ENCODE measurements at places on chromosomes 7 and 10.

DNA sequence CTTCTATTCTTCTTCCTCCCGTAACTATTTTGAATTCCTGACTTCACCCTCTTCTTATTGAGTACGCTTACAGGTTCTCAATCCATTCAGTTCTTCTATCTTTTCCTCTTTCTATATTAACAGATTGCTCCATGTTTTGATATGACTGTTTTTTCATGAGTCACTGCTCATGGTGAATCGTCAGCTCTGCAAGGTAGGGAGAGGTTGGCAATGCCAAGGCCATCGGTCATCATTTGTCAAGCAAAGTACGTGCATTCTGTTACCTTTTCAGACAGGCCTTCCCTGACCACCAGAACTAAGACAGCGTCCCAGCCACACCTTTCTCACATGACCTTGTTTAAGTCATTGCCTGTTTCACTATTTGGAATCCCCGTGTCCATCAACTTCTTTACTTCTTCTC is 1001.9 kb upstream of the SORCS1 start:
- DNase-seq = no peak

DNA sequence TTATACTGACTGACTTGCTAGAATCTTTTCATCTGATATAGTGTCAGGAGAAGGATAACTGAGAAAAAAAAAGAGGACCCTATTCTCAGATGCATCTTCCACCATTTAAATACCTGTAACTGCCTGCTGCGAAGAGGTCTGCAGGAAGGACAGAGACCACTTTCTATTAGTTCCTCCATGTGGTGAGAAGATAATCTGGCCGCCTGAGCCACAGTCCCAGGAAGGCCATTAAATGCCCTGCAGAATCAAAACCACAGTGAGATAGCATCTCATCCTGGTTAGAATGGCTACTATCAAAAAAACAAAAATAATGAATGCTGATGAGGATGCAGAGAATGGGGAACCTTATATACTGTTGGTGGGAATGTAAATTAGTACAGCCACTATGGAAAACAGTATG is 19.9 kb upstream of the IFIT1B start:
- no peak for DNase-seq

- no peak for DNase-seq
Measured at GRCh38 chr10:124736491-124737136, 7.6 kb downstream of the FAM53B start.

- no peak for DNase-seq
Measured at GRCh38 chr10:29263506-29263905, 25.4 kb upstream of the LYZL1 start.

- DNase-seq = no peak
Measured at GRCh38 chr10:86066696-86067095, 299.9 kb downstream of the GRID1 start.

DNA sequence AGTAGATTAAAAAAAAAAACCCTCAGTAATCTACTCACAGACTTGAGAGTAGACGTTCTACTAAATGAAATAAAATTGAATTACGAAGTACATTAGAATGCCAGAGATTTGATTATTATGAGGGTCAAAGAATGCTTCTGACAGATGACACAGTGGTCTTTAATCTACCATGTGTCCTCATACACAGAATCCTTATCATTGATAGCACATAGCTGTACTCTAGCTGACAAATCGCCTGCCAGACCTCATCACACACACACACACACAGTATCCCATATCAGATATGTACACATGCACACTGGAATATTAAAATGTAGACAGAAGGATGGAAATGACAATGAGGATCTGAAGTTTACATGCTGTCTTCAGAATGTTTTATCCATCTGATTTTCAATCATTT is 104.6 kb downstream of the SORCS1 start:
- DNase-seq = no peak

DNA sequence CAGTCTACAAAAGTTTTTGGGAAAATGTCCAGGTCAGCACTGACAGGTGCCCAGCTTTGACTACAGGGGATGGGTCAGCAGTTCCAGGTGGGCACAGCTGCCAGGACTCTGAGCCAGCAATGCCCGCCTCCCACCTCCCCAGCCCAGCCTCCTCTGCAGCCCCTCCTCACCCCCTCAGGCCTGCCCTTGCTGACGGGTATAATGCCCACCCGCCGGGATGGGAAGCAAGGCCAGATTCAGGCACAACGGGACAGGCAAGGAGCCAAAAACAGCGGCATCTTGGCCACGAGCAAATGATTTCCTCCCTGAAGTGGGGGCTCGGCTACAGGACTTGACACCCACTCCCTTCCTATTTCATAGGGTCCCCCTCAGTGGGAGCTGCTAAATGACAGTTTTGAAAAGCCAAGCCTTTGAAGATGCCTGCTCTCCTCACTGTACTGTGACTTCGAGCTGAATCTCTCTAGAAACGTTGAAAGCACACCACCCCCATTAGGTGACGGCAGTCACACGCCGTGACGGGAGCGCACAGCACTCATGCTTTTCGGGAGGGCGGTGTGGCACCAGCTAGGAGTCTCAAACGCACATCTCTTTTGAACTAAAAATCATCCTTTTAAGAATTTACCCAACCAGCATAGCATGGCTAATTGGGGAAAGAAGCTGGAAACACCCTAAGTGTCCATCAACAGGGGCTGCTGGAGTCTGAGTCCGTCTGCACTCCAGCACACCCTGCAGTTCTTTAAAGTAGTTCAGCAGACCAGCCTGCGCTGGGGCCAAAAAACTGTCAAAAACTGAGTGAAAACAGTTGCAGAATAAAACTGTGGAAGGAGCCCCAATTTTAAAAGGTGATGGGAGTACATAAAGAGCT is 29.6 kb downstream of the MAD1L1 start:
- no peak for DNase-seq

GRCh38 chr7:74554178-74554577 is 100.5 kb downstream of the GTF2IRD1 start:
- DNase-seq = no peak

DNA sequence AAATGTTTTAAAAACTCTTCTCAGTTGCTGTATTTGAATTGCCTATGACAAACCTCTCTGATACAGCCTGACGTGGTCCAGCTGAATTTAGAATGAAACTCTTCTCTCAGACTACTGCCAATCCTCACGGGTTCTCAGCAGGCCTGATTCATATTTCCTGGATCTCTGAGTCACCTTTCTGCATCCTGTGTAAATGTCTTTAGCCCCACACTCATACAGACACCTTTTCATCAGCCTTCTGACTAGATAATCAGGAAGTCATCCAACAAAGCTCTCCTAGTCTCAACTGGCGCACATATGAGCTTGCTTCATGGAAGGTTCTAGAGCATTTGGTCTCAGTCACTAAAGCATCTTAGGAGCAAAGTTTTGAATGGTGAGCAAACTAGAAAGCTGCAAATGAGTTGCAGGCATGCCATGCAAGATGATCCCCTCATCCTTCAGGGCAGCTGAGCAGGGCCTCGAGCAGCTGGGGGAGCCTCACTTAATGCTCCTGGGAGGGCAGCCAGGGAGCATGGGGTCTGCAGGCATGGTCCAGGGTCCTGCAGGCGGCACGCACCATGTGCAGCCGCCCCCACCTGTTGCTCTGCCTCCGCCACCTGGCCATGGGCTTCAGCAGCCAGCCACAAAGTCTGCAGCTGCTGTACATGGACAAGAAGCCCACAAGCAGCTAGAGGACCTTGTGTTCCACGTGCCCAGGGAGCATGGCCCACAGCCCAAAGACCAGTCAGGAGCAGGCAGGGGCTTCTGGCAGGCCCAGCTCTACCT is 182.8 kb downstream of the ARHGAP12 start:
- peak; percentile 14 for DNase-seq

DNA sequence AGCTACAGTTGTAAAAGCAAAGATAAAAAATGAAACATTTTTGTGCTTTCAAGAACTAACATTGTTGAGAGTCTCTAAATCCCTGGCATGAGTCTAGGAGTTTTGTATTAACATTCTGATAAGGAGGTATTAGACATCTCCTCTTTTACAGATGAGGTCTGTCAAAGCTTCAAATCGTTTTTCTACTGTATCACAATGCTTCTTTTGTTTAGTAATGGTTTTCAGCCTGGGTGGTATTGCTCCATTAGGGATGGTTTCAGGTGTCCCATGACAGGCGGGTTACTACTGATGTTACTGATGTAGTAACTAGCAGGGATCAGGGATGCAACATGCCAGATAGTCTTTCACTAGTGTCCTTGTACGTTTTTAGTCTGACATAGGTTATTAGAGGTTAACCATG is 27.4 kb downstream of the STAM start:
- DNase-seq = no peak

DNA sequence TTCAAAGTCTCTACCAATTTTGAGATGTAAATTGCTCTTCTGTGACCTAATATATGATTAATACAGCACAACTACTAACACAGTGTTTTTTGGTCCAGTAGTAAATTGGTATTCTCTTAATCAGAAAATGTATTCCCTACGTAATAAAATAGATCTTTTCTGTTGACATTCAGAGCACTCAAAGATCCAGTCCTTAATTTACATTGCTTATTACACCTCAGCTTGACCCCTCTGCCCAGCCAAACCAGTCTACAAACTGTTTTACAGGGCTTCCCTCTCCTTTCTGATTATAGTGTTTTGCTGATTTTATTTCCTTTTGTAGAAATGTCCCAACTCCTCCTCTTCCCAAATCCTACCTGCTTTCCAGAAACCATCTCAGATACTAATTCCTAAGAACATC is 293.4 kb downstream of the PRKG1 start:
- DNase-seq = no peak

- DNase-seq = no peak
Measured at GRCh38 chr7:117715784-117716445, 157.3 kb downstream of the CTTNBP2 start.

DNA sequence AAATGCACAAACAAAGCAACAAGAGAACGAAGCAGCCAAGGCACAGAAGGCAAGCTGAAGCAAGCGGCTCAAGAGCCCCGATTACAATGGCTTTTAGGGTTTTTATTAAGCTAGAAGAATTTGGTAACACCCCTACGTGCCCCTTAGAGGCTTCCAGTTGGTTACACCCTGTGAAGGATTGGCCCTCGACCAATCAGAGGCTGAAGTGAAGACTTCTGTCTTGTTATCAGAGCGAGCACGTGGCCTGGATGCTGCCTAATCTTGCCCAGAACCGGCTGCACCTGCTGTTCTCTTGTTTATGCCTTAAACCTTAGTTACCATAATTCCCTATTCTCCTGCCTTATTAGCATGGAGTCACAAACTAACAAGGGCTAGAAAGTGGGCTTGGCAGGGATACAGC is 21.4 kb downstream of the KCNK18 start:
- no peak for DNase-seq

DNA sequence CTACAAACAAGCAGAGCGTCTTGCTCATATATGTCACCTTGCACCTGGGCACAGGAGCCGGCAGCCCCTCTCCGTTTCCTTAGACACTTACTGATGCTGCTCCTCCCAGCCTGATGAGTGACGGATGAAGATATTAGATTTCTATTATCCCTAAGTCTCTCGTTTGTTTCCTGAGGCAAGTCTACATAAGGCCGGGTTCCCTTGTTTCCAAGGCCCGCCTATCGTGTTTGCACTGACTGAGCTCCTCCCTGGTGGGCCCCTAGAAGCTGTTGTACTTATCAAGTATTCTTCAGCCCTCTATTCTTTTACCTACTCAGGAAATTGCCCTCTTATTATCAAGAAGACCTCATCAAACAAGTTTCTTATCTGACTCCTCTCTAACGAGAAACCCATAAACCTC is 18.5 kb downstream of the SH3PXD2A start:
- no peak for DNase-seq

DNA sequence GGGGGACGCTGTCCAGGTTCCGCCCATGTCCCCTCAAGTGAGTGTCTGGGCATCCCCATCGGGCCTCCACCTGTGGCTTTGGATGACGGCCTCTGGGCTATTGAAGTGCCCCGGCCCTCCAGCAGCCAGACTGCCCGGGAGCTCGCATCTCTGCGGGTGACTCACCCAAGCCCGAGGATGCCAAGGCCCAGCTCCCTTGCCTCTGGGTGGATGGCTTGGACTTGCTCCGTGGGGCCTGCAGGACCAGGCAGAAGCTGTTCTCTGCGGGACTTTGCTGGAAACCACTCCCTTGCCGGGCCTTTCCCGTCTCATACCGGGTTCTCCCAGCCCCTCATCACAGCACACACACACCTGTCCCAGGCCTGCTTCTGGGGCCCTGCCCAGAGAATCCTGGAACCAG is 22.4 kb downstream of the DPYSL4 start:
- no peak for DNase-seq

- DNase-seq = no peak
Measured at GRCh38 chr7:41809529-41809939, 106.6 kb upstream of the INHBA start.

GRCh38 chr7:44969701-44970522 is 8.9 kb downstream of the MYO1G start:
- DNase-seq = no peak

DNA sequence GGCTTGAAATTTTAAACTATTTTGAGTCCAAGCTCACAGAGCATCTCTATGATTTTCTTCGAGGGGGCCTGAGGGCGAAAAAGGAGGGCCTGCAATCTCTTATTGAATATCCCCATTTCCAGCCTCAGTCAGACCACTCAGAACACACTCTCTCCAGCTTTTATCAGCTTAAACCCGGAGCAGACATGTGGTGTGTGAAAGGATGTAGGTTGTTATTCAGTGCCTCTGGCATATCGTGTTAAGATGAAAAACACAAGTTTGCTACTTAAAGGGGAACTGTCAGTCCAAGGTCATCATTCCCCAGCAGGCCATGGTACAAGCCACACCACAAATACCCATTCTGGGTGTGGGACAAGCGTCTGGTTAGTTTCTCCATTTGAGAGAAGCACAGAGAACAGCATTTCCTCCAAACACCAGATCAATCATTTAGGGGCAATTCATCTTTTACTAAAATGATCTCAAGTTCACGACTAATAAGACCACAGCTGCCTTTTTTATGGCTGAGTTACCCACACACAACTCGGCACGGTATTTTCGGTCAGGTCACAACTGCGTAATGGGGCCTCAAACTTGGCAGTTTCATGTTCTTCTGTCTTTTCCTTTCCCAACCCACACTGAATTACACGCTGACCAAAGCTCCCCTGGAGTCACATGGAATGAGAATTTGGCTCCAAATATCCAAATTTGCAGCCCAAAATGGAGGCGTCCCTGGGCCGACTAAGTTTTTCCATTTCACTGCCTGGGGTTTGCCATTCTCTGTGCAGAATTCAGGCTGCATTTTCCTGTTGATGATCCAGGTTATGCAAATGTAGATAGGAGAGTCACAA is 188.4 kb downstream of the SEM1 start:
- no peak for DNase-seq

GRCh38 chr7:67422601-67423000 is 426.0 kb downstream of the TYW1 start:
- no peak for DNase-seq

GRCh38 chr7:88218836-88219605 is 817 bp downstream of the SRI start:
- DNase-seq = peak; percentile 12

DNA sequence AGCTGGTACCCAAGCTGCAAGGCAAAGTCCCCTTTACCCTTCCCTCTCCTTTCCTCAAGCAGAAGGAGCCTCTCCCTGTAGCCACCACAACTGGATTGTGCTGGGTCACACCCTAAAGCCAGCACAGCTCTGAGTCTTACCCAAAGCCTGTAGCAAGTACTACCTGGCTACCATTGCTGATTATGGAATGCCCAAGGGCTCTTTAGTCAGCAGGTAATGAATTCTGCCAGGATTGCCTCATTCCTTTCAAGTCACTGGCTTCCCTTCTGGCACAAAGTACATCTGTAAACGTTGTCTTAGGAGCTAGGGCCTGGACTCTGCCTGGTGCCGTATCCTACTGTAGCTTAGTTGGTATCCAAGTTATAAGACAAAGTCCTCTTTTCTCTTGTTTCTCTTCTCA is 52.0 kb downstream of the FAS start:
- no peak for DNase-seq
